ENCODE measurements at places on chromosomes 3 and 15.

GRCh38 chr15:53830707-53831386 lies 71.4 kb upstream of the WDR72 start:
- DNase-seq, result no peak

- DNase-seq, result no peak
Observed at GRCh38 chr15:88741671-88742070, 61.6 kb upstream of the ACAN start.

- DNase-seq, result no peak
Observed at GRCh38 chr3:160649596-160649995, 27.4 kb upstream of the ARL14 start.

GRCh38 chr3:171195686-171196085 lies 169.2 kb upstream of the SLC2A2 start:
- no peak for DNase-seq

- no peak for DNase-seq
Observed at GRCh38 chr3:59056706-59057105, 6.9 kb upstream of the CFAP20DC start.

DNA sequence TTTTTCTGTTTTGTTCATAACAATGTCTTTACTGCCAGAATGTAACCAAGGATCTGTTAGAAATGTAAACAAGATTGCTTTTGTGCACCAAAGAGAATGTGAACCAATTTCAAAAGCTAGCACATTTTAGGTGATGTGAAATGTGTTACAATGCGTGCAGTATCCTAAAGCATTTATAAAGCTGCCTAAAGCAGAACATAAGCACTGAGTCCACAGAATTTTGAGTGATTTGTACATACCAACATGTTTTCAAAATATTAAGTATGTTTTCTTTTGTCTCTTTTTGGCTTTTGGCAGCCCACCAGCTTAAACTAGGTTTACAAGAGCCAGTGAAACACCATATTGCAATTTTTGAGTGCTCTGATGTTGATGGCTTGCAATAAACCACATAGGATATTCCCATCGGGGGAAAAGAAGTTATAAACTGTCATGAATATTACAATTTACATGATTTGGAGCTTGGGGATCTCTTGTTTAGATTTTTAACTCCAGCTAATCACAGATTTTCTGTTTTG lies 364.0 kb downstream of the ZIC1 start:
- DNase-seq, result no peak

DNA sequence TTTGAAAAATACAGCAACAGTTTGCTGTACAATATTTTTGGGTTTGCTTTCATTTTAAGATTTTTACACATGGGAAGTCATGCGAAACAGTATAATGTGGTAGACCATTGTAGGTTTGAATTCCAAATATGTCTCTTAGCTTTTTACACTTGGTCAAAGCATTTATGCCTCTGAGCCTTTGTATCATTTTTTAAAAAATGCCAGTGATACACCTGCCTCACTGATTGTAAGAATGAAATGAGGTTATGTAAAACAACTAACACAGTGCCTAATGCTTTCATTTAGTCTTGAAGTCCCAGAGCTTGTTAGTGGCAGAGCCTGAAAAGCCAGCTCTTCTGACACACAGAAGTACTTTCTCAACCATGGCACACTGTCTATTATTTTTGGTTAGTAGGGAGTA lies 202.0 kb downstream of the UBE2E2 start:
- DNase-seq, result no peak
